ENCODE measurements at places on chromosomes 5 and 9.

DNA sequence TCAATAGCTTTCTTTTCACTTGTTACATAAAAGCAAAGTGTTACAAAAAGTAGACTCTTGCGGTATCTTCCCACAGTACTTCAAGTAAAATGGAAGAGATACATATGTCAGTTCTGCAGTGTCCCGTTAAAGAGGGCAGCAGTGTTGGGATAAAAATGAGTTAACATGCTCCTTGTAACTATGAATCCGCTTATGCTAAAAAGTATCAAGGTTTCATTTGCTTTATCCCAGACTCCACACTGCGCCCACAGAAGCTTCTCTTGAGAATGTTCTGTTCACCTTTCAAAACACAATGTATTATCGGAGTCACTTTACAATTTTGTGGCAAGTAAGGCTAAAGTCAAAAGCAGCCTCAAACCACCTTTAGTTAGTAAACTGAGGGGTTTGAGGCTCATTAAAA lies 790 bp downstream of the PTAR1 start:
- no peak for DNase-seq

DNA sequence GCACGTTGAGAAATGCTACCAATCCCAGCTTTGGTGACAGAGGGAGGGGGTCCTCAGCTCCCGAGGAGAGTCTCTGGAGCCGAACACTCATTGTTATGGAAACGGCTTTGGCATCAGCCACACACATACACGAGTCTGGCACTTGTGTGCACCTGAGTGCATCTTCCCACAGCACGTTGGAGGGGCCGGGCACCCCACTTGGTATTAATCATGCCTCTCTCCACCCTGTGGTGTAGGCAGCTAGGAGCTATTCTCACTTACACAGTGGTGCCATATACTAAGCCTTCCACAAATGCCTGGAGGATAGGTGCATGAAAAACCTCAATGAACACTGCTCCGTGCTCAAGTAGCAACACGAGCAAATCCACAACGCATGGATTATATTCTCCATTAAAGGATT lies 133.9 kb upstream of the PANK3 start:
- DNase-seq, result no peak

- DNase-seq, result no peak
These were observed 17.9 kb downstream of the STRBP start for GRCh38 chr9:123250504-123250903.

DNA sequence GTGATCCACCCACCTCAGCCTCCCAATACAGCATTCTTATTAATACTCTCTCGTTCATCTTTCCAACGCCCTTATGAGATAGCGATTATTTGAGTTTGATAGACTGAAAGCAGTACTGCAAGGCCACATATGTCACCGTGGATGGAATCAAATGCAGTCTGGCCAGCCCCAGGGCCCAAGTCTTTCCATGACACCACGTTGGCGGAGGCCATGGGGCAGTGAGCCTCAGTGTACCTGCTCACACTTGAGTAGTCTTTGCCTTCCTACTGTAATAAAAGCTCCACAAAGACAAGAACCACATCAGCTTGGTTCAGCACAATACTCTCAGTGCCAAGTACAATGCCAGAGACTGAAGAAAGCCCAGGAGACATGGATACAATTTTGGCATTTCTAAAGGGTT lies 88.5 kb downstream of the TTLL11 start:
- DNase-seq, result no peak

DNA sequence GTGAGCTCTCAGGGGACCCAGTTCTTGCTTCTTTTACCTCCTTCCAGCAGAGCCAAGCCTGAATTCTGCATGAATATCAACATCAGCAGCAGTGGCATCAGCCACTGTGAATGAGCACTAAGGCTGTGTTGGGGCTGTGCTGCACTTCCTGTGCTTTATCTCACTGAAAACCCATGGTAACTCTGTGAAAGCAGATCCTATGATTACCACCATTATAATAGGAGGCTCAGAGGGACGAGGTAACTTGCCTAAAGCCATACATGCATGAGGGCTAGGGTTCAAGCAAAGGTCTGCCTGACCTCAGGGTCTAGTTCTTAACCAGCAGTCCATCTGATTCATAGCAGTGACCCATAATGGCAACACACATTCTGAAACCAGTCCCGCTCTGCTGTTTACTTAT lies 60.5 kb upstream of the RAPGEF1 start:
- no peak for DNase-seq

DNA sequence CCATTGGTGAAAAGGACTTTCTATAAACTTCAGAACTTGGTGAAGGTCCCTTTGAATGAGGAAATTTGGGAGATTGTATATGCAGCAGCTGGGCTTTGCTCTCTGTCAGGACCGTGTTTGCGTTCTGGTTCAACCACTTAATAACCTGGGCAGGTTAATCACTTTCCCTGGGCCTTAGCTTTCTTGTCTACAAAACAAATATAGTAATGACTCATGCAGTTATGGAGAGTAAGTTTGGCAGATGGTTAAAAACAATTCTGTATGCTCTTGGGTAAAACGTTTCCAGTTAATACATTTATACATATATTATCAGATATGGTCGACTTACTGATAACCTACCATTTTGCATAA lies 197.0 kb downstream of the ARHGEF28 start:
- DNase-seq, result no peak

- no peak for DNase-seq
These were observed 194.0 kb downstream of the CRB2 start for GRCh38 chr9:123550012-123550411.

DNA sequence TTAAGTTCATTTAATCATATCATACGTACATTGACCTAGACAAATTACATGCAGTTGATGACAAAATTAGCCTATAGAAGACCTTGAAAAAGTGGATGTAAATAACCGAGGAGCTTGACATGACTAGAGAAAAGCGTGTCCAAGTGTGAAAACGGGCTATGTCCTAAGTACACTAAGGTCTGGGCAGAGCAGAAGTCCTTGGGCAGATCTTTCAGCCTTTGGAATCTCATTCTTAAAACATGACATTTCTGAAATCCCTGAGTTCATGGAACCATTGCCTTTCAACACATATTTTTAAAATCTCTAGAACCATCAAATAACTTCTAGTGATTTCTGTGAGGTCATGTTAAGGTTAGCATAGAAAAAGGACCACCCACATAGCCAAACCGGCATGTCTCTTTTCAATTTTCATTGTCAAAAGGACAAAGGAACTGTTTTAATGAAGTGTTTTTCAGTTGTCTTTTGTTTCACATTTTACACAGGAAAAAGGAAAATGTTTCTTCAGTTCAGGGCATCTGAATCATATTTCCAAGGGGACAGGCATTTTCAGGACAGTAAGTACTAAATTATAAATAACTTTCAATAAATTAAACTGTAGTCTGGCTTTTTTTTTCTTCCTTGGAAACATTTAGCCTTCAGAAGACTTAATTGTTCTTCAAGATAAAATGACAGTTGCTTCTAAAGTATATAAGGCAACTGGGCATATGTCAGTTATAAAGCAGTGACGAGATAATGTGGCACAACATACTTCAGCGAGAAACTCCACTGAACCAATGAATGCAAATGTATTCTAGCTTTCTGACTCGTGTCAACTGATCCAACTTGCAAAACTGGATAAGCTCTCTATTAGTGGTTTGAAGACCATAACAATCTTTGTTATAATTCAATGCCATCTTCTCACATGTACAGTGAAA lies 416.8 kb downstream of the NFIB start:
- no peak for DNase-seq

DNA sequence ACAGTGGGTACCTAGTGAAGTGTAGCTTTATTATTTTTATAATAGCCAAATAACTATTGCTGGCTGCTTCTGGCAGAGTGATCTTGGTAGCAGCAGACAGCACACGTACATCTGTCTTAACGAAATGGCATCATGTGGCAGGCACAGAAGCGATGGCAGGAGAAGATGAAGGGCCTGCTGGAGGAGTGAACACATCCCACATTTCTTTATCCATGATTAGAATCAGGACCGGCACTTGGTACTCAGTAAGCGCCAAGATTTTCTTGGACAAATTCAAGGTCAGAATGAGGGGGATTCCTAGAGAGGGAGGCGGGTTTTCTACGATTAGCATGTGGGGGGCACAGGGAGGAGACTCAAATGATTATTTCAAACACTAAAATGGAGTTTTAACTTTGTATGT lies 23.0 kb upstream of the ZNF366 start:
- DNase-seq, result no peak

DNA sequence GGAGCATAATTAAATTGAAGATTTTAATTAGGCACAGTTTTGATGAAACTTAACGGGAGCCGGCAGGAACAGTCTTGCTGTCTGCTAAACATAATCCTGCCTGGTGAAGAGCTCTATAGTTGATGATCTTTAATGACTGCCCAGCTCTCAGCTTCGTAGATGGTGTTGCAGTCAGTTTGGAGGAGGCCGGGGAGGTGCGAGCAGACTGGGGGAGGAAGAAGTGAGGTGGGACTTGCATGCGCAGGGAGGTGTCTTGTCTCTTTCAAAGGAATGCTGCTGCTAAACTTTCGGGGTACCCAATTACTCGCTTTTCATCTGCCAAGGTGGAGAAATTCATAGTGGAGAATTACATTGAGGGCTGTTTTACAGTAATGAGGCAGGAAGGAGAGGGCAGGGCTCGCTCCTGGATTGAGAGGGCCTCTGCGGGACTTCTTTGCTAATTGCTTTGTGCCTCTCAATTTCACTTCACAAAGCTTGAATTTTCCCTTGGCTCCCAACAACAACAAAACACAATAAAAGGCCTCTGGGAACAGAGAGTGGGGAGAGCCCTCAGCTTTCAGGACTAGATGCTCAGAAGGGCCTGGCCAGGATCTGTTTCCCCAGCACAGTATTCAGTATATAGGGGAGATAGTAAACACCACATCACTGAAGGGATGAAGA lies 257.9 kb upstream of the ADRA1B start:
- DNase-seq, result no peak

DNA sequence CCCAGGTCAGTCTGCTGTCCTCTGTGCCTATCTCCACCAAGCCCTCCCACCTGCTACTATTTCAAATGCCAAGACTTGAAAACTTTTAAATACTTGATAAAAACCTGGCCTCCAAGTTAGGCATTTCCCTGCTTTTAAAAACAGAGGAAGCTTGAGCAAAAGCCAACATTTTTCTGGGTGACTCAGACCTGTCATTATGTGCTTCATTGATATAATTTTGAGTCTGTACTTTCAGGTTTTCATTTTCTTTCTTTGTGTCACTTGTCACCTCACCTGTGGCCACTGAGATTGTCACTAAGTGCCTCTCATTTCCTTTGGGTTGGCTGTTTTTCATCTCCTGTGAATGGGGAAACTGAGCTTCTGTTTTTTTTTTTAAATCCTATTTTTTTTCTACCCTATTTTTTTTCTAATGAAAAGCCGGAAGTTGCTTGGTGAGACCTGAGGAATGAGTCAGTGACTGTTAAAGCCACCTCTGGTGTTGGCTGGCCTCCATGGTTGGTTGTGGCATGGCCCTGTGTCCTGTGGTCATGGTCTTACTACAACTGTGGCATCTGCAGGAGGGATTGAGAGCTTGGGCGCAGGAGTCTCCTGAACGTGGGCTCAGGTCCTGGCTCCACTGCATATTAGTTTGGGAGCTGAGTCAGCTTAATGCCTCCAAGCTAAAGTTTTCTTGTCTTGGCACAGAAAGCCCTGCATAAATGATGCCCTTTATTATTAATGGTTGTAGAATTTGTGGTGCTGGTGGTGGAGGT lies 56.7 kb downstream of the ARHGAP26 start:
- DNase-seq, result no peak
